Daoy (cell line): ENCODE measurements at places on chromosomes 6 and 20. TPM values are rescaled to one million over a fixed set of nuclear protein-coding genes. Genes with fewer than 3 reads are reported as not detected.

DNA sequence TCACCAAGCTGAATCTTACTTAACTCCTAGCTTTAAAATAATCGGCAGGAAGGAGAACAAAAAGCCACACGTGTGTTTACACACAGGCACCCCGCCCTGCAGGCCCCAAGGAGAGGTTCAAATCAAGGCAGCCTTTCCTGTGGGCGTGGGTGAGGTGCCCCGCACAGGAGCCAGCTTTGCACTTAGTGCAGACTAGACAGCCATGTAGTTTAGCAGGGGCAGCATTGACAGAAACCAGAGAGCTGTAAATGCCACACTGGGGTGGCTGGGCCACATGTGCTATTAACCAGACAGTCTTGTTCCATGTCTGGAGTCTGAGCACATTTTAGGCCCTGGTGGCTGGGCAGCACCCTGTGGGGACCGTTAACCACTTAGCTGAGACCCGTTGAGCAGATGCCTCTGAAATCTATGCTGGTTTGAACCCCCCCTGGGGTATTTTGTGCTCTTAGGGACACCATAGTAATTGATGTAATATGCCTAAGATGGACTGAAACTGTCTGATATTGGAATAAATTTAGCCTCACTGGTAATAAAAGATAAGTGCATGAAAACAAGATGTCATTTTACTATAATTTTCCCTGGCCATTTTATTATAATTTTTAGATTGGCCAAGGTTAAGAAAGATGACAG is 106.4 kb upstream of the KCNG1 start:
- DNase-seq, result no peak

DNA sequence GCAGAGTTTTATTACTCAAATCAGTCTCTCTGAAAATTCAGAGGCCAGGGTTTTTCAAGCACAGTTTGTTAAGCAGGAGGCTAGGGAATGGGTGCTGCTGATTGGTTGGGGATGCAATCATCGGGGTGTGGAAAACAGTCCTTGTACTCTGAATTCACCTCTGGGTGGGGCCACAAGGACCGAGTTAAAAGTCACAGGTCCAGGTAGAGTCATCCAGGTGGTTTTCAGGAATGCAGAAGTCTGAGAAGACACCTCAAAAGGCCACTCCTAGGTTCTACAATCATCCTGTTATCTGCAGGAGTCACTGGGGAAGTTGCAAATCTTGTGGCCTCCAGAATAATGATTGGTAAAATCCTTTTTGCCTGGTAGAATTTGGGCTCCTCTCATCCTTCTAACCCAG is 371.2 kb upstream of the SULF2 start:
- DNase-seq, result no peak

DNA sequence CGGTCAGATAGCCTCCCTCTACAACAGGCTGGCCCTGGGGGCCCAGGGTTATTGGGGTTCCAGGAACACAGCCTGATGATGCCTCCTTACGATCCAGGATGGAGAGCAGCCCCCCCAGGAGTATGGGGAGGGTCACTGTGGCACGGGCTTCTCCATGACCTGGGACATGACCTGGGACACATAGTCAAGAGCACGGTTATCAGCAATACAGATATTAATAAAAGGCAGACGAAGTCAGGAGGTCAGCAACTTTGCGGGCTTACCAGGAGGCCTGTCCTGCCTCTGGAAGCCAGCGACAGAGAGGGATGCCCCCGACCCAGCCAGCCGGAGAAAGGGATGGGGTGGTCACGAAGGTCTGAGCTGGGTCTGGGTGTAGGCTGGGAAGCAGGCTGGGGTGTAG is 795 bp downstream of the MMP24OS start:
- DNase-seq, result no peak

The MUC22 gene
- not detected in 2 replicates for total RNA-seq

GRCh38 chr20:5737966-5738365 is 12.2 kb upstream of the SHLD1 start:
- no peak for DNase-seq

The SLC17A2 gene
- total RNA-seq, result not detected in 2 replicates
